ENCODE measurements at places on chromosomes 16 and 17. TPM values are rescaled to one million over a fixed set of nuclear protein-coding genes. Genes with fewer than 3 reads are reported as not detected.

TMEM208 gene
- polyA plus RNA-seq, result 39.2 TPM

GOSR2 gene
- polyA plus RNA-seq, result 41.4 TPM

RAI1 gene
- 16.9 TPM for polyA plus RNA-seq

ITGB3 gene
- polyA plus RNA-seq, result 0.06 TPM

KRTAP3-2 gene
- not detected for polyA plus RNA-seq

MTHFSD gene
- 25.0 TPM for polyA plus RNA-seq

TEX2 gene
- polyA plus RNA-seq, result 19.7 TPM

P2RX5 gene
- polyA plus RNA-seq, result 7.0 TPM

CRYM gene
- polyA plus RNA-seq, result 3.8 TPM

SETD1A gene
- polyA plus RNA-seq, result 3.3 TPM

SBK1 gene
- polyA plus RNA-seq, result 18.2 TPM

RASL10B gene
- 10.7 TPM for polyA plus RNA-seq

TAT gene
- polyA plus RNA-seq, result not detected

Data from neural cell (in vitro differentiated cells).